HCT116 (cell line): ENCODE measurements at places on chromosomes 5 and 9. TPM values are rescaled to one million over a fixed set of nuclear protein-coding genes. Genes with fewer than 3 reads are reported as not detected.

The HACD4 gene
- not detected for total RNA-seq

The PCDHGA12 gene
- total RNA-seq = 0.17 TPM

The ARL14EPL gene
- total RNA-seq = 22.9 TPM

The PCDHB8 gene
- total RNA-seq = not detected

The IL5 gene
- not detected for total RNA-seq

The PCDHGB3 gene
- 0.10 TPM for total RNA-seq

DNA sequence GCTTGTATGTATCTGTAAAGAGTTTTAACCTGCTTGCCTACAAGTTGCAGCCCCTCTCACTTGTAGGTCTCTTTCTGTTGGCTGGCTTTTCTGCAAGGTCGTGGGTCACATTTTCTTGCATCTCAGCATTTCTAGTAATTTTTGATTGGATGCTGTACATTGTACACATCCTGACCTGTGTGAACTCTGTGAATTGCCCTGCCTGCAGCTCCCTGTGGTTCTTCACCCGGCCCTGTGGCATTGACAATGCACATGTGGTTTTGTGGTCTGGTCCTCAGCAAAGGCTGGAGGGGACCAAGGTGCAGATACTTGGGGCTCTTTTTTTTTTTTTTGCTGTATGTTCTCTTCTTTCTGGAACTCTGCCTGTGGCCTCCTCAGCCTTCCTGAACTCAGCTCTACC, 53.6 kb downstream of the WNK2 start:
- H3K36me3 ChIP-seq = no peaks in the 10 kb centered on the region; the same call in 1 of the 2 replicates
- H3K27ac ChIP-seq = no peak overlapping the region
- H3K27me3 ChIP-seq = no peaks in the 10 kb centered on the region
- H3K4me3 ChIP-seq = no peak overlapping the region
- no peak for DNase-seq
- peaks cover 8% of the 10 kb centered on the region for H3K4me1 ChIP-seq

- peaks cover 13% of the 10 kb centered on the region for H3K27me3 ChIP-seq
- no peak overlapping the region for H3K27ac ChIP-seq
- no peak for DNase-seq
- no peaks in the 10 kb centered on the region for H3K4me1 ChIP-seq
These were observed 267.6 kb downstream of the KCTD16 start for GRCh38 chr5:144438237-144438636.

- no peak for DNase-seq
- no peak overlapping the region for H3K4me3 ChIP-seq
- H3K36me3 ChIP-seq = no peaks in the 10 kb centered on the region
- 0 out of 2 replicates have a peak, but pooled peaks cover 3% of the 10 kb centered on the region for H3K4me1 ChIP-seq
- no peak overlapping the region for H3K27ac ChIP-seq
These were observed 237.2 kb downstream of the ROR2 start for GRCh38 chr9:91712811-91713210.

DNA sequence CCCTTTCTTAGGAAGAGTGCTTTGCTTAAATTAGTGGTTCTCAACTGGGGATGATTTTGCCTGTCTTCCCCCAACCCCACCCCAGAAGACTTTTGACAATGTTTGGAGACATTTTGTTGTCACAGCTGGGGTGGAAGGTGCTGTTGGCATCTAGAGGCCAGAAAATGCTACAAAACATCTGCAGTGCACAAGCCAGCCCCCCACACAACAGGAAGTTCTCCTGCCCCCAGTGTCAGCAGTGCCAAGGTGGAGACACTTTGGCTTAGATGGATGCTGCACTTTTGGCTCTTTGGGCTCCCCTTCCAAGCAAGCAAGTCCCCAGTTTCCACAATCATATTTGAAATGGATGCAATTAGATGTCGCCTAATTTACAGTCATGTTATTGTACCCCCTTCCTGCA, 2.7 kb downstream of the HEMGN start:
- H3K4me3 ChIP-seq = no peak overlapping the region
- H3K27ac ChIP-seq = no peak overlapping the region
- no peaks in the 10 kb centered on the region for H3K36me3 ChIP-seq
- DNase-seq = no peak
- H3K27me3 ChIP-seq = peaks cover 24% of the 10 kb centered on the region

GRCh38 chr5:141135718-141136266, 786 bp downstream of the PCDHB5 start:
- no peak overlapping the region for H3K27ac ChIP-seq
- no peaks in the 10 kb centered on the region for H3K4me1 ChIP-seq
- DNase-seq = no peak
- no peaks in the 10 kb centered on the region for H3K36me3 ChIP-seq
- no peaks in the 10 kb centered on the region for H3K27me3 ChIP-seq
- no peak overlapping the region for H3K4me3 ChIP-seq

- no peaks in the 10 kb centered on the region for H3K27me3 ChIP-seq
- DNase-seq = no peak
- H3K4me3 ChIP-seq = no peak overlapping the region
These were observed 81.3 kb downstream of the ADAMTSL1 start for GRCh38 chr9:18555105-18555883.

DNA sequence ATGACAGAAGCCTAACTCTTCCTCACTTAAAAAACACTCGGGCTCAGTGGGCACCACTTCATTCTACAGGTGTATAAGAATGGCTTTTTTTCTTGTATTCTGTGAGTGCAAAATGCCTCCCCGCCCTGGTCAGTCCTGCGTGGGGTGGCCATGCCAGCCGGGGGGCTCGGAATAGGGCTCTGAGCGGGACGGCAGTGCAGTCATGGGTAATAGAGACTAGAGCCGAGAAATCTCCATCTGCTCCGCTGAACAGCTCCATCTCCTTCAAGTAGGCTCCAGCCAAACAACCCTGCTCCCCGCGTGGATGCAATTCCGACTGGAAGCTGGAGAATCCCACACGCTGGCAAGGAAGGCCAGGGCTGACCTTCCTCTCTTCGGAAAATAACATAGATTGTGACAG, 317.0 kb upstream of the IRX4 start:
- no peaks in the 10 kb centered on the region for H3K4me1 ChIP-seq
- no peak for DNase-seq
- no peaks in the 10 kb centered on the region for H3K36me3 ChIP-seq
- no peak overlapping the region for H3K27ac ChIP-seq
- no peak overlapping the region for H3K4me3 ChIP-seq
